ENCODE measurements at places on chromosomes 5 and 9.

GRCh38 chr9:83238871-83239640 is 176.1 kb upstream of the RASEF start:
- DNase-seq, result peak; percentile 60

GRCh38 chr5:133265720-133266526 is 214.1 kb downstream of the HSPA4 start:
- no peak for DNase-seq

DNA sequence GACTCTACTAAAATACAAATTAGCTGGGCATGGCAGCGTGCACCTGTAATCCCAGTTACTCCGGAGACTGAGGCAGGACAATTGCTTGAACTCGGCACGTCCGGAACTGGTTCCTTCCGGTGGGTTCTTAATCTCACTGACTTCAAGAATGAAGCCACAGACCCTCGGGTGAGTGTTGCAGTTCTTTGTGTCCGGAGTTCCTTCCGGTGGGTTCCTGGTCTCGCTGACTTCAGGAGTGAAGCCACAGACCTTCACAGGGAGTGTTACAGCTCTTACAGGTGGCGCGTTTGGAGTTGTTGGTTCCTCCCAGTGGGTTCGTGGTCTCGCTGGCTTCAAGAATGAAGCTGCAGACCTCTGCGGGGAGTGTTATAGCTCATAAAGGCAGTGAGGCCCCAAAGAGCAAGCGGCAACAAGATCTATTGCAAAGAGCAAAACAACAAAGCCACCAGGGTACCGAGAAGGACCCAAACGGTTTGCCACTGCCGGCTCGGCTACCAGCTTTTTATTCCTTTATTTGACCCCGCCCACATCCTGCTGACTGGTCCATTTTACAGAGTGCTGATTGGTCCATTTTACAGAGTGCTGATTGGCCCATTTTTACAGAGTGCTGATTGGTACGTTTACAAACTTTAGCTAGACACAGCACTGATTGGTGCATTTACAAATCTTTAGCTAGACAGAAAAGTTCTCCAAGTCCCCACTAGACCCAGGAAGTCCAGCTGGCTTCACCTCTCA is 28.6 kb upstream of the SLC6A19 start:
- no peak for DNase-seq

GRCh38 chr5:158976035-158976434 is 123.7 kb downstream of the EBF1 start:
- DNase-seq, result peak; percentile 91

DNA sequence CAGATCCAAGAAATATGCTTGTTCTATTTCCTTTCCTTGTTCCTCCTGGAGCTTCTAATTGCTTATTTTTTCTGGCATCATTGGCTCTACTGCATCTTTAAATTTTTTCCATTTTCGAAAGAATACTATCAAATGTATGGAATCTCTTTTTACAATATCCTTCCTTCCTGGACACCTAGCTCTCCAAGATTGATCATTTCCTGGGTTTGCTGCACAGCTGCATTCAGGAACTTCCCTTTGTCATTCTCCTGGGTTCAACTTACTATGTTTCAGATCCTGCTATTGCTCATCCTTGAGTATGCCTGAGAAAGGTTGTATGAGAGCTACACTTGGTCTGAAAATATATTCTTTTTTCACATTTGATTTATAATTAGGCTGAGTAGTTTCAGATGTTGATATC is 73.7 kb upstream of the ERCC6L2 start:
- no peak for DNase-seq

- DNase-seq, result peak; percentile 58
These were observed 853.3 kb downstream of the MAT2B start for GRCh38 chr5:164358531-164359259.

GRCh38 chr5:168962306-168962705 is 338.6 kb downstream of the SLIT3 start:
- DNase-seq, result no peak

Measured in cardiac fibroblast (primary cell).